ENCODE measurements at places on chromosomes 2 and 18. TPM values are rescaled to one million over a fixed set of nuclear protein-coding genes. Genes with fewer than 3 reads are reported as not detected.

Gene NAT8
- not detected for total RNA-seq

Gene SPP2
- total RNA-seq, result not detected

Gene ITGB6
- total RNA-seq, result not detected

Gene CRYGD
- total RNA-seq, result not detected

Gene IL36A
- not detected for total RNA-seq

Gene FIGN
- 0.86 TPM for total RNA-seq

Gene ACKR3
- not detected for total RNA-seq

Gene AOX1
- total RNA-seq, result 116 TPM

Gene DSG4
- total RNA-seq, result not detected

Gene EGR4
- not detected for total RNA-seq

Gene TAF4B
- total RNA-seq, result 0.29 TPM

Gene KLHL30
- total RNA-seq, result not detected

Gene CHST9
- total RNA-seq, result not detected

Gene TSN
- total RNA-seq, result 40.9 TPM

Gene DPP10
- not detected for total RNA-seq

Gene TMEM87B
- 35.8 TPM for total RNA-seq

Gene SERPINB11
- not detected for total RNA-seq

Gene CHAC2
- 8.4 TPM for total RNA-seq

Gene GCKR
- total RNA-seq, result not detected

Gene CRYGA
- not detected for total RNA-seq

Gene CLK1
- total RNA-seq, result 21.6 TPM

Gene SERPINB4
- total RNA-seq, result not detected

Gene SH3RF3
- total RNA-seq, result 15.9 TPM

Gene CCDC102B
- 1.4 TPM for total RNA-seq

Gene INPP4A
- total RNA-seq, result 21.6 TPM

Gene IL36G
- total RNA-seq, result not detected

Gene RAB27B
- 34.6 TPM for total RNA-seq

Gene NEMP2
- 6.6 TPM for total RNA-seq

Gene TSPYL6
- not detected for total RNA-seq

Gene ERBB4
- not detected for total RNA-seq

Gene SPDYA
- total RNA-seq, result under 0.01 TPM

Gene CHRND
- not detected for total RNA-seq

Gene NEU4
- not detected for total RNA-seq

Gene LYPD6
- 4.3 TPM for total RNA-seq

Gene PSD4
- 4.6 TPM for total RNA-seq

Gene USP40
- 24.6 TPM for total RNA-seq

Gene GALR1
- not detected for total RNA-seq

Gene TBR1
- total RNA-seq, result not detected

Gene COL3A1
- total RNA-seq, result 2,539 TPM

Gene INHA
- total RNA-seq, result not detected

Gene RSAD2
- total RNA-seq, result not detected

Gene GLB1L
- total RNA-seq, result 25.1 TPM

Gene POTEC
- total RNA-seq, result not detected

Gene HRH4
- not detected for total RNA-seq

Gene ARHGAP28
- total RNA-seq, result 7.5 TPM

Gene FMNL2
- 12.7 TPM for total RNA-seq

Gene VSNL1
- total RNA-seq, result not detected

Measured in myometrial cell (primary cell).